CD4-positive, alpha-beta T cell treated with Interleukin-10 for 1 hour (primary cell): ENCODE measurements at places on chromosomes 16 and 17.

DNA sequence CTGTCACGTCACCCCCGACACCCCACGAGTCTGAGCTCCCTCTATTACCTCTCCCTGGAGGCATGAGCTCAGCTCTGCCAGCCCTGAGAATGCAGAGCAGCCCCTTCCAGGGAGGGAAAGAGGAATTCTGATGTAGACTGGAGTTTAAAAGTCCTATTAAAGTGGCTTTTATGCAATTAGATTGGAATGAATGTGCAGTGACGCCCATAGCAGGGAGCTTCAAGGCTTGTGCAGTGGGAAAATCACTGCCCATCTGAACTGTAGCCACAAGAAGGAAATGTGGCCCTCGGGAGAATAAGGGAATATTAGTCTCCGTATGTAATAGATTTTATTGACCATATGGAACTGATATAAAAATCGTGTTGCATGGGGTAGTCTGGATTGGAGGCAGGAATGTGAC lies 66.9 kb downstream of the ZNF423 start:
- no peak for DNase-seq

- DNase-seq = no peak
These were observed 11.5 kb upstream of the SRCIN1 start for GRCh38 chr17:38617074-38617860.

DNA sequence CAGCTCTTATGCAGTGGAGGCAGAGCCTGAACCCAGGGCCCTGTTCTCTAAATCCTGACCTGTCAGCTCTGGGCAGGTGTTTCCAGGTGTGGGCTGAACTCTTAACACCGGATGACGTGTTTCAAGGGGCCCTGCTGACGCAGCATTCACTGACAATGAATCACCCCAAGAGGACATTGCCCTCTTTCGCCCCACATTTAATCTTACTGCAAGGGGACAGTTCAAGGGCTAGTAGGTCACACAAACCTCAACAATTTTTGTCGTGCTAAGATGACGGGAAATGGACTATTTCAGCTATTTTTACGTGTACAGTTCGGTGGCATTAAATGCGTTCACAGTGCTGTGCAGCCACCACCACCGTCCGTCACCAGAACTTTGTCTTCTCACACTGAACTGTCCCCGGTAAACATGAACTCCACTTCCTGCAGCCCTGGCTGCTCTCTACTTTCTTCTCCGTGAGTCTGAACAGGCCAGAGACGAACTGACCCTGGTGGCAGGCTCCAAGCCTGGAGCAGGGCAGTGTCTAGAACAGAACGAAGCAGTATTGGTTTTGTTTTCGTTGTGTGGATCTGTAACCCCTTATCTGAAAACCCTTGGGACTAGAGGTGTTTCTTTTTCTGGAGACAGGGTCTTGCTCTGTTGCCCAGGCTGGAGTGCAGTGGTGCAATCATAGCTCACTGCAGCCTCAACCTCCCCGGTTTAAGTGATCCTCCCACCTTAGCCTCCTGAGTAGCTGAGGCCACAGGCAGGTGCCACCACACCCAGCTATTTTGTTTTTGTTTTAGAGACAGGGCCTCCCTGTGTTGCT lies 88.4 kb upstream of the CIBAR2 start:
- DNase-seq = no peak

DNA sequence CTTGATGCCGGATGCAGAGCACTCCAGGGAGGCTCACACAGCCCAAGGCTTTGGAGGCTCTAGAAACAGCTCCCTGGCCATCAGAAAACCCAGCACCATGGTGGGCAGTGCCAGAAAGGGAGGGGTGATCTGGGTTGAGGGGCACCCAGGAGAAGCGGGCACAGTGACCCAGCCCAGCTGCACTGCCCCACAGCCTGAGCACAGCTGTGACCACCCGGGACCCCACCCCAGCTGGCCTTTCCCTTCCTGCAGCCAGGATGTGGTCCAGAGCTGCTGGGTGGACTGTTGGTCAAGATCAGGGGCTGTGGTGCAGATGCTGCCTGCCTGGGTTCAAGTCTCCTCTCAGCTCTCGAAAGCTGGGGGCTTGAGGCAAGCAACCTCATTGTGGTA lies 223.1 kb downstream of the ZNF423 start:
- DNase-seq = no peak

DNA sequence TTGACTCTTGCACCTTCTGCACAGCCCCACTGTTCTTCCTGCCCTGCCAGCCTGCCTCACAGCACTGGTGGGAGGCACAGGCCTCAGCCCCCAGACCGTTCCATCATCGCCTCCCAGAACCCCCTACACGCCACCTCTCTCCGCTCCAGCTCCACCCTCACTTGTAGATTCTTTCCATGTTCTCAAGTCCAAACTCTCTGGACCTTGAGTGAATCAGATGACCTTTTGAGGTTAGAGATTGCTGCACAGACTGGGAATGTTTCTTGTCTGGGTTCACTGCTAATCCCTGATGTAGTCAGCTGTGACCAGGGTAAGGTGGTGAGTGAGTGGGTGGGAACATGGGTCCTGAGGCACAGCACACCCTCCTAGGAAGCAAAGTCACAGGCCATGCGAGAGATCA lies 272.4 kb downstream of the IRF8 start:
- DNase-seq = no peak

DNA sequence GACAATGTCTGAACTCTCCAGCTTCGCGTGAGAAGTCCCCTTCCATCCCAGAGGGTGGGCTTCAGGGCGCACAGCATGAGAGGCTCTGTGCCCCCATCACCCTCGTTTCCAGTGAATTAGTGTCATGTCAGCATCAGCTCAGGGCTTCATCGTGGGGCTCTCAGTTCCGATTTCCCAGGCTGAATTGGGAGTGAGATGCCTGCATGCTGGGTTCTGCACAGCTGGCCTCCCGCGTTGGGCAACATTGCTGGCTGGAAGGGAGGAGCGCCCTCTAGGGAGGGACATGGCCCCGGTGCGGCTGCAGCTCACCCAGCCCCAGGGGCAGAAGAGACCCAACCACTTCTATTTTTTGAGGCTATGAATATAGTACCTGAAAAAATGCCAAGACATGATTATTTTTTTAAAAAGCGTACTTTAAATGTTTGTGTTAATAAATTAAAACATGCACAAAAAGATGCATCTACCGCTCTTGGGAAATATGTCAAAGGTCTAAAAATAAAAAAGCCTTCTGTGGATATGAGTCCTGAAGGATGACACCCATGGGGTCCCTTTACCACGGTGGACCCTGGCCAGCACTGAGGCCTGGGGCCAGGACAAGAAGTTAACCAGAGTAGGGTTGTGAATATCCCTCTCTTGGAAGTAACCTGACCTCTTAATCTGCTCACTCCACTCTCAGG lies 10.5 kb upstream of the ITGAD start:
- peak; percentile 65 for DNase-seq

DNA sequence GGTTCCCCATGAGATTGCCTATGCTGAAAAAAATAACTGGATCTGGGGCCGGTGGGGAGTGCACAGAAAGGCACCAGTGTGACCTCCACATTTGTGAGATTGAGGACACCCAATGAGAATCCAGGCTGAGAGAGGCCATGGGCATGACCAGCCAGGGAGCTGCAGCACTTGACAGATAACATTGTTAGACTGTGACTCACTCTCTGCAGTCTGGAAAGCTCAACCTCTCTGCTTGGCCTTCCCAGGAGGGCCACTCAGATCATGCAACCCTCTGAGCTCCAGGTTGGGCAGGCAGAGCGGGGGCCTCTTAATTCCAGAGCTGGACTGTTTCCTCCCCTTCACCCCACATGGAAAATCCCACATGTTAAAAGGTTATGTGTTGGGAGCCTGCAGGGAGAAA lies 30.1 kb downstream of the FZD2 start:
- no peak for DNase-seq

GRCh38 chr16:3038896-3039295 lies 2.2 kb upstream of the BICDL2 start:
- DNase-seq = no peak

DNA sequence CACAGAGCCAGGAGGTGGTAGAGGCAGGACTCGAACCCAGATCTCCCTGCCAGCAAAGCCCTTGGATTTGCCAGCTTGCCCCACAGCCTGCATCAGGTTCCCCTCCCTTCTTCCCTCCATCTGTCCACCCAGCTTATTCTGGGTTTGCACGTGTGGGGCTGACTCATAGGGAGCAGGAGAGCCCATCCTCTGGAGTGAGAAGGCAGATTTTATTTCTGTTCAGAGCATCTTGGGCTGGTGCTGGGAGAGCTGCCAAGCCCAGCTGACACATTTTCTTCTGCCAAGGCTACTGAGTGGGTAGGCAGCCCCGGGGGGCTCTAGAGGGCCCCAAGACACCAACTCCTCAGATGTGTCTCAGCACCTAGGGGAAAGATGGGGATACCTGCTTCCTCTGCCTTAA lies 106.3 kb upstream of the CRHR1 start:
- DNase-seq = no peak

GRCh38 chr16:1133810-1134520 lies 18.9 kb upstream of the CACNA1H start:
- no peak for DNase-seq

GRCh38 chr17:7972131-7972785 lies 30.2 kb upstream of the GUCY2D start:
- no peak for DNase-seq

GRCh38 chr17:79366988-79367571 lies 243.8 kb downstream of the RBFOX3 start:
- no peak for DNase-seq

GRCh38 chr17:4898927-4899326 lies 409 bp upstream of the C17orf107 start:
- DNase-seq = no peak

- DNase-seq = no peak
These were observed at the start of gene PITPNM3 for GRCh38 chr17:6556121-6557039. Gene PITPNM3 (minus strand): TSS chr17:6556555. CDS start chr17:6556406, 149 bp downstream.

- DNase-seq = no peak
These were observed 358.0 kb downstream of the C16orf95 start for GRCh38 chr16:86959091-86959651.

DNA sequence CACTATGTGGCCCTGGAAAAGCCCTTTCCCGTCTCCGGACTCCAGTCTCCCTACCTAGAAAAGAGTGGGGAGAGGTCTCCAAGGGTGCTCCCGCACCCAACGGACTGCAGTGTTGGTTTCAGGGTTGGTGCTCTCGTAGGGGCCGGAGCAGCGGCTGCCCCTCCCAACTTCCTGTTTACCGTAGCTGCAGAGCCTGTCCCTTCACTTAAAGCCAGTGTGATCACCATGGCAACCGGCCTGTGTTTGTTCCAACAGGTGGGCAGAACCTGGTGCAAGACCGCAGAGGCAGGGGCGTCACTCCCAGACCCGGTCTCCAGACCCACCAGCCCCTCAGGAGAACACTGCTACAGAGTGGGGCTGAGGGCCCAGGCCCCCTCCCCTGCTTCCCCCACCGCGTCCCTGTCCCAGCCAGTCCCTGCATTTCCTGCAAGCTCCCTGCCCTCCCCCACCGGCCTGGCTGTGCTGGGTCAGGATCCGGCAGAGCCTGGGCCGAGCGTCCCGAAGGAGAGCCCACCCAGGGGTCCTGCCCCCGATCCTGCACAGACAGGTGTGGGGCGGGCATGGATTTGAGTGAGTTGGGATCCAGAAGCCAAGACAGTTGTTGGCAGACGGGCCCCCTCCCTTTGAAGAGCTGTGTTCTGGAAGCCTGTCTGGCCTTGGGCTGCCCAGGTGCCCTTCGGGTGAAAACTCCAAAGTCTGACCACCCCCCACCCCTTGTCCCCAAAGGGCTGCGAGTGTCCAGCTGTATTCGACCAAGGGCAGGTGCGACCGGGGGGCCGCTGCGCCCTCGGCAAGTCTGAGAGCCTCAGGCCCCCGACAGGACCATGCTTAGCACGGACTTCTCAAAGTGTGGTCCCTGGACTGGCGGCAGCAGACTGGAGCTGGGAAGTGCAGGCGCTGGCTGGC lies 1.5 kb upstream of the BAIAP3 start:
- peak; percentile 74 for DNase-seq

- no peak for DNase-seq
These were observed 146.1 kb downstream of the SEC14L1 start for GRCh38 chr17:77286641-77287431.

DNA sequence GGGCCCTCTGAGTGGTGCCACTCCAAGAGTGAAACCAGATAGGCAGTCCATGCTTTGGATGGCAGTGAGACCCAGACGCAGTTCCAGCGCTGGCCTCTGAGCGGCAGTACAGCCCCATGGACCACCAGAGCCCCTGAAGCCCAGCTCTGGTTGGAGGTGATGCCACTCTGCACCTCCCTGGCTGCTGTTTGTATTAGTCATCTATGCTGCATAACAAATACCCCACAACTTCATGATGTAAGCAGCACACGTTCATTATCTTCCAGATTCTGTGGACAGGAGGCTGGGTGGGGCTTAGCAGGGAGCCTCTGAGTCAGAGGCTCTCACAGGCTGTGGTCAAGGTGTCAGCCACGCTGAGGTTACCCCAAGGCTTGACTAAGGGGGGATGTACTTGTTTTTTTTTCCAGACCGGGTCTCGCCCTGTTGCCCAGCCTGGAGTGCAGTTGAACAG lies 5.1 kb upstream of the NME4 start:
- peak; percentile 78 for DNase-seq

GRCh38 chr16:24098896-24099295 lies 157.2 kb upstream of the CACNG3 start:
- DNase-seq = no peak
